ENCODE measurements at places on chromosomes 6 and 20.

DNA sequence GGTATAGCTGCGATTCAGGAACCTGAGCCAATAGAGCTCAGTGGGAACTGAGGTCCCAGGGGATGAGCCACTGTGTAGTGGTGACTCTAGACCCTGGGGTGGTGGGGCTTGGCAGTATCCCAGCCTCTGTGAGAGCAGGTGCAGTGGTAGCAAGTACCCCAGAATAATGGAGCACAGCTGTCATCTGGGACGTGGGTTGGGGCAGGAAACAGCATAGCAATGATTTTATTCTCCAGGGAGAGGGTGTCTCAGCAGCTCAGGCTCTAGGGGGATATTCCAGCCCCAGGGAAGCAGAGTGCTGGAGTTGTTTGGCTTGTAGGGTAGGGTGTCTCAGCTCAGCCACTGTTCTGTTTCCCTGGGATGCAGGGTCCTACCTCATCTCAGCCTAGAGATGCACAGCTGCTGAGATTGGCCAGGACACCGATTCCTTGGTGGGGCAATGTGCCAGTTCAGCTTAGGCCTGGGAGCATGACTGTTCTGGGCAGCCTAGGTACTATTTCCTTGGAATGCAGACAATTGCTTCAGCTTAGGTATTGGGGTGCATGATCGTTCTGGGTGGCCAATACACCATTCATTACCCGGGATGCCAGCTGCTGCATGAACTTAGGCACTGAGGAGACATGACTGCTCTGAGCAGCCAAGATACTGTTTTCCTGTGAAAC, 34.0 kb upstream of the NUP153 start:
- no peak for DNase-seq

GRCh38 chr20:2865630-2866029, 7.7 kb upstream of the PTPRA start:
- DNase-seq = no peak

DNA sequence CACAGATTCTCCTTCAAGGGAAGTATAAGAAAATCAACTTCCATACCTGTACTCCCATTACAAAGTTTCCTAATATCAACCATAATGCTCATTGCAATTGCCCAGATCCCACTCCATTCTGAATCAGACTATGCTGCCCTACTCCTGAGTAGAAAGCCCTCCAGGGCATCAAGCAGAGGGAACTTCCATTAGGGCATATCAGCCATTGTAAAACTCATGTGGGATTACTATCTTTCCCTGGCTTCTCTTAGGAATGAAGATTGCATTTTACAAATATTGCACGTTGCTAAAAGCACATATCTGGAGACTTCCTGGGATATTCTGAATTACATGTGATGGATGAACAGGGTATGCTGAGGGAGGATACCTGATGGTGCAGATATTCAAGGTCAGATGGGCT, 263.2 kb downstream of the FOXA2 start:
- DNase-seq = no peak

GRCh38 chr20:57439432-57439831, 48.2 kb downstream of the RBM38 start:
- no peak for DNase-seq

GRCh38 chr6:120671519-120671918, 662.8 kb downstream of the TBC1D32 start:
- DNase-seq = no peak

DNA sequence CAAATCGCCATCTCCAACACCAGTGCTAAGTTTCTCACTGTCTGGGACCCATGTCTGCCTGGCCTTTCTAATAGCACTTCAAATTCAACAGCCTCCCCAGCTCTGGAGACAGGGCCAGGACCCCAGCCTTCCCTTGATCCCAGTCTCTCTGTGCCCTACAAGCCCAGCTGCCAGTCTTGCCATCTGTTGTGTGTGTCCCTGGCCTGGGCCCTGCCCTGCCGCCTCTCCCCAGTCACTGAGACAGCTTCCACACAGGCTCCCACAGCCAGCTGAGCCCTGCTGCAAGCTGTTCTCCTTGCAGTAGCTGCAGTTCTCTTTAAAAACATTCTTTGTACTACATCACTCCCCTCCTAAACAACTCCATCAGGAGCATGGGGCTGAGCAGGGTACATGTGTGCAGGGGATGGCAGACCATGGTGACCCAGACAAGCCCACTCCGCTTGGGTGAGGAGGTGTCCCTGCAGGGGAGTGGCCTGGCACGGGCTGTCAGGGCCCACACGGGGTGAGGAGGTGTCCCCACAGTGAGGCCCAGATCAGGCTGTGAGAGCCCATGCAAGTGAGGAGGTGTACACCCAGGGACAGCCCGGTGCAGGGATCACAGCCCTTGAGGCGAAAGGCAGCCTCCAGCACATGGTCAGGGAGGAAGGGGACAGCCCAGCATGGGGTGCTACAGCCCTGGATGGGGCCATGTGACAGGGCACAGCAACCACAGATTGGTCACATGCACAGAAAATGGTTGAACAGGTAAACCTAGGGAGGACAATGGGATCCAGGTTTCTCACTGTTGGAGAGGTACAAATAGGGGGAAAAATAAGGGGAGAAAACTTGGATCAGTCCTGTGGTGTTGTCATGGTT, 16.2 kb downstream of the CST7 start:
- no peak for DNase-seq
